T1000 (cell line): ENCODE measurements at places on chromosomes 3 and 15.

DNA sequence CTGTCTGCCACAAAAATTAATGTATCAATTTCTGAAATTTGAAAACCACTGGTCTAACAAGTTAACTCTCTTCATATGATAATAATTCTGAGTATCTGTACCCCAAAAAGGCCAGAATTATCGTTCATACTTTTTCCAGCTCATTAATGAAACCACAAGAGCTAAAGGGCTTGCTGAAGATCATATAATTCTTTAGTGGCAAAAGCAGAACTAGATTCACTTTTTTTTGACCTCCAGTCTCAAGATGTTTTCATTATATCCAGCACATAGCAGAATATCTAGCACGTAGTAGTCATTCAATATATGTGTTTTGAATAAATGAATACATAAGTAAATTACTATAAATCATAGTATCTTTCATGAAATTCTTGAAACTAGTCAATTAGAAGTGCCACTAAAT lies 246.7 kb upstream of the KCNH8 start:
- no peak for DNase-seq

DNA sequence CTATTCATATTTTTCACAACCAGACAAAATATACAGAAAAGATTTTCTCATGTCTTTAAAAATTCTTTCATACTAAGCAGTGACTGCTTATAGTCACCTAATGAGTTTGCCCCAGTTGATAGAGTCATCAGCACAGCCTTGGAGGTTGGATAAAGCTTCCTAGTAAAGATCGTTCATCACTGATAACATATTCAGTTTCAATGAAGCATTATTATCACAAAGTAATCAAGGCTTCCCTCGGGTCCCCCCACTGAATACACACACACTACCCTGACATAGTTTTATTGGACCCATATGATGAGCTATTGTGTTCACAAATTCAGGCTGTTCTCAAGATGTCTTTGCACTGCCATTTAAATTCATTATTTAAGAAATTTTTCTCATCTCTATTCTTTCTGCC lies 297.8 kb downstream of the KCNH8 start:
- DNase-seq: no peak

- DNase-seq: no peak
Measured at GRCh38 chr3:150220799-150221198, 187.3 kb upstream of the TSC22D2 start.

DNA sequence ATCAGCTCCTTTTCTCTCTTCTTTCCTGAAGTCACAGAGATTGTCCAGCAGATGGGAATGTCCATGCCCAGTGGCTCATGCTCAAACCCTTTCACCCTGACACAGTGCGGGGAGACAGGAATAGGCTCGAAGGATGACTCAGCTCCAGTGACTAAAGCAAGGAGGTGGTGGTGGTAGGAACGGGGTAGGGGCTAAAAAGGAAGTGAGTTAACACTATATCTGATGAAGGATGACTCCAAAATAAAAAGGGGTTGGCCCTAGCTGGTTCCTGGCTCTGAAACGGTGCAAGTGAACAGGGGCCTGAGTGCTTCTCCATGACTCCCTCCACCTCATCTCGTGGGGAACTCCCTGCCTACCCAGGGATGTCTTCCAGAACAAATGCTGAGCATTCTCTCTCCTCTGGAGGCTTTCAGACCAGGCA lies 167.4 kb upstream of the LPP start:
- peak; percentile 57 for DNase-seq

GRCh38 chr3:126607214-126607908 lies 47.6 kb downstream of the TXNRD3 start:
- no peak for DNase-seq

DNA sequence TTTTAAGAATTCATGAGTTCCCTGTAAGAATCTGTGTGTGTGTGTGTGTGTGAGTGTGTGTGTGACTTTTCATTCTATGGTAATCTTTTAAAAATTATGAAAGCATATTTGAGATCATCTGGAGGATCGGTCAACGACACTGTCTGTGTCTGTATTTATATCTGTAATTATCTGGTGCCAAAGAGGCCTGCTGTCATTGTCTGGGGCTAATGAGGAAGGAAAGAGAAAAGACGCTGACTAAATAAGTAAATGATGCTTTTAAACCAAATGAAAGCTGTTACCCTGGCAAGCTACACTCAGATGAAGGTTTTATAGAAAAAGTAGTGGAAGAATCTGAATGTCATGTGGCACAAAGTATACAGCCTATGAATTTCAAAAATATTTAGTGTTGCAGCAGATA lies 439.8 kb downstream of the RBMS3 start:
- DNase-seq: no peak

DNA sequence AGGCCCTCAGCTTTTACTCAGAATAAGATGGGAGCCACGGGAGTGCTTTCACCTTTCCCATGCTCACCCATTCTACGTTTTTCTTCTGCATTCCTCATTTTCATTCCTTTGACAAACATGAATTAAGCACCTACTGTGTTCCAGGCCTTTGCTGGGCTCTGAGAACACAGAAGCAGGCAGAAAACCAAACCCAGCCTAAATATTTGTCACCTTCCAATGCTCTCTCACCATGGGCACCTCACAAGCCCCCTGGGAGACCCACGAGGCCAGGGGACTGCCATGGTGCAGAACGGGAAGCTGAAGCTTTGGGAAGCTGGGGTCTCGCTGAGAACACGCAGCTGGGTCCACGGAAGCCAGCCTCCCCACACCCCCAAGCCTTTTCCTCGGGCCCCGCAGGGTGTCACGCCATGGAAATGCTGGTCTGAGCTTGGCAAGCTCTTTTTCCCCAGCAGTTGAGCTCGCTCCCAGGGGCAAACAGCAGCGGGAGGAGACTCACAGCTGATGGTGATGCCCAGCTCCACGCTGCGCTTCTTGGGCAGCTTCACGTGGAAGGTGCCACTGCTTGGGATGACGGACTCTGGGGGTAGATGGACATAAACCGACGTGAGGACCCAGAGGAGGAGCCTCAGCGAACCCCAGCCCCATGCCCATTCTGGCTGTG lies 27.7 kb downstream of the GRIP2 start:
- no peak for DNase-seq

- DNase-seq: no peak
Measured at GRCh38 chr15:78225783-78226541, 8.4 kb downstream of the ACSBG1 start.

DNA sequence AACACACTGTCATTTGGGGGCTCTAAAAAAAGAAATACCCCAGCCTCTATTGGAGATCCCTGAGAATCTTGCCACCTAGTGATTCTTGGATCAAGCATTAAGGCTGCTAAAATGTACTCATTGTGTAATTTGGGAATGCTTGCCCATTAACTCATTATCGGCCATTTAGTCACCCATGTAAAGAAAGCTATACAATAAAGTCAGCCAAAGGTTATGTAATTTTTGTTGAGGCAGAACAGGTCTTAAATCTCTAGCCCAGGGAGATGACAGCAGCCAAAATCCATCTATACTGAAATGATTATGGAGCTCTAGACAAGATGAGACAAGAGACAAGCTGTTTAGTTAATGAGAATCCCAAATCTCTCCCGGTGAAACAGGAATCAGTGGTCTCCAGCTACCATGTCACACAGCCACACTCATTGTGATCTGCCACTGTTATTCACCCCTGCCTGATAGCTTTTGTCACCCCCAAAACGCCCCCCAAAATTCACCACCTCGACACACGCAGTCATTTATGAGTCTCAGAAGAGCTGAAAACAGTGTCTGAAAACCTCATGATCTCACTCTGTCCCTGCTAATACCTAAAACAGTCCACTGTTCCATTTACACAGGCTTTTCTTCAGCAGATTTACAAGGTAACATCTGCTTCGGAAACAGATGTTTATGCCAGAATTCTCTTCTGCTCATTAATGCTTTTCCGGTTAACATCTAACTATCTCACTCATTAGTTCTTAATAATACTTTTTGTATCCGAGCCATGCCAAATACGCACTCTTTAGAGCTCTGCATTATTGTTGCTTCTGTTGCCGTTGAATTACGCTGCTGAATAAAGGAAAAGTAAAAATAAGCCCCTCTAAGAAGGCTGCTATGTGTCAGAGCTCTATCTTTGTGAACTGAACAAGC lies 138.5 kb downstream of the RORA start:
- DNase-seq: no peak

DNA sequence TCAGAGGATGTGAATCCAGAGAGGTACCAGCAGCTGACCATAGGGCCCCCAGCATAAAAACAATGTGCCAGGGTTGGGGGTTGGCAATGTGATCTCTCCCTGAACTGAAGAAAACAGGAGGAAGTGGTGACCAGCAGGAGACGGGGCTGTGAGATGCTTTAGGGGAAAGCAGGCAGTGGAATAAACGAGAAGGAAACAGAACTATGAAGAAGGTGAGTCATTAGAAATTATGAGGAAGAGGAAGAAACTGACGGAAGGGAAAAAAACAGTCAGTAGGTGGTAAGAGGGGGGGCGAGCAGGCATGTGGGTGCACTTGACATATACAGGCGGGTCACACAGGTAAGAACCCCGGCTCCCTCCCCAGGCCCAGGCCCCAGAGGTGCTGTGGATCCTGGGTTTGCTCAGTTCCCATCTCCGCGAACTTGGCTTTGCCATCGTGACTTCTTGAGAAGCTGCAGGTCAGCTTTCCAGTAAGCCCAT lies 42.2 kb upstream of the B3GNT5 start:
- no peak for DNase-seq

- DNase-seq: no peak
Measured at GRCh38 chr3:17025594-17026139, 140.9 kb downstream of the PLCL2 start.

DNA sequence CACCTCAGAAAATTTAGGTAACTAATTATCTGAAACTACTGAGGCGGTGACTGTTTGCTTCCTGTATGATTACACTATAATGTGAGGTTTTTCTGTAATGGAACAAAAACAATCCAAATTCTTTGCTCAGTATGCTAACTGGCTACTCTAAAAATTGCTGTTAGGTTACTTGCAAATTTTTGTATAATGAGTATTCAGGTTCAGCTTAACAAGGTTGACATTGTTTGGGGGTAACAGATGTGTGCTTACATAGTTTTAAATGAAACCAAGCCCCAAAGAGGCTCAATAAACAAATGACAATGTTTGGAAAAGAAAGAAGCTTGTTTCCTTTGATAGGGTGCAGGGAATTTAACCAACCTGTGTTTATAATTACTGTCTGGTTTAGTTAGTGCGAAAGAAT lies 414.5 kb upstream of the MDFIC2 start:
- DNase-seq: no peak

DNA sequence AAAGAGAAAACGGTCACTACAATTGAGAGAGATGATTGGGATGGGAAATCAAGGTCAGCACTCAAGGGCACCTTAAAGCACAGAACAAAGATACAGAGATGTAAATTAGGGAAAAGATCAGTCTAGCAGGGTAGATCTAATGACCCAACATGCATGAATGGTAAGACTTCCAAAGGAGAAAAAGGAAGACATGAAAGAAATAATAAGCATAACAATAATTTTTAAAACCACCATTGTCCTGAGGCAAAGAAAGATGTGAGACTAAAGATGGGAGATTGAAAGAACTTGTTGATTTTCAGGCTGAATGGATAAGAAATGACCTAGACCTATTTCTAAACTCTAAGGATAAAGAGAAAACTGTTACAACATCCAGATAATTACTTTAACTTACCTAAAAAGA lies 34.8 kb upstream of the AMOTL2 start:
- DNase-seq: no peak

DNA sequence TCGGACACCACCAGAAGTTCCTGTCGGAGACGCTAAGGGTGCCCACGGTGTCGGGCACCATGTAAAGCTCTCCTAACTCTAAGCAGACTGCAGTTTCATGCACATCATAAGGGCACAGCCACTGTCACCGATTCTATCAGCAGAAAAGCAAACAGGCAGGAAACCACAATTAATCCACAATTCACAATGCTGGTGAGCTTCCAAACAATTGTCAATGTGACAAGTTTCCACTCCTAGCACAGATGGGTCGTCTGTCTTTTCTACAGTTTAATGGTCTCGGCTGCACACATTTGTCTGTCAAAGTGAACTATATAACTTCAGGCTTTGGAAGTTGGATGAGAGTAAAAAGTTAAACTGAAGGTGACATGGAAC lies 8.8 kb upstream of the OCA2 start:
- no peak for DNase-seq

GRCh38 chr15:60003243-60004008 lies 685 bp upstream of the FOXB1 start:
- DNase-seq: no peak

GRCh38 chr3:124516333-124516732 lies 213.9 kb upstream of the UMPS start:
- DNase-seq: no peak

- DNase-seq: no peak
Measured at GRCh38 chr3:85780806-85781205, 822.0 kb downstream of the CADM2 start.

GRCh38 chr3:64074060-64074459 lies 50.8 kb upstream of the PSMD6 start:
- no peak for DNase-seq

- DNase-seq: no peak
Measured at GRCh38 chr3:195021692-195022091, 249.3 kb downstream of the XXYLT1 start.
